ENCODE measurements at places on chromosomes 3 and 15.

GRCh38 chr3:13877911-13878280 is 2.0 kb downstream of the WNT7A start:
- DNase-seq = peak; percentile 45

- DNase-seq = no peak
Measured at GRCh38 chr3:133248389-133248788, 151.5 kb upstream of the BFSP2 start.

GRCh38 chr3:34396288-34396687 is 597.9 kb downstream of the PDCD6IP start:
- DNase-seq = no peak

DNA sequence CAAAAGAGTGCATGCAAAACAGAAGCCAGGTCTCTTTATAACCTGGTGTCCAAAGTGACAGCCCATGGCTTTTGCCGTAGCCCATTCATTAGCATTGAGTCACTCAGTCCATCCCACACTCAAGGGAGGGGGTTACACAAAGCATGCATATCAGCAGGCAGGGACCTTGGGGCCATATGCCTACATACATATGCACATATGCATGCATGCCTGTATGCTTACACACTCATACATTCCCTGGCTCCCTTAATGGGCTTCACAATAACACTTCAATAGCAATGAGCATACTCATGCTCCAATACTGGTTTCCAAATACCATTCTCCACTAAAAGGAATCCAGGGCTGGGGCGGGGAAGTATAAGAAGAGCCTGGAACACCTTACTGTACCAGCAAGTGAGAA is 22.0 kb downstream of the TRPM1 start:
- DNase-seq = no peak

DNA sequence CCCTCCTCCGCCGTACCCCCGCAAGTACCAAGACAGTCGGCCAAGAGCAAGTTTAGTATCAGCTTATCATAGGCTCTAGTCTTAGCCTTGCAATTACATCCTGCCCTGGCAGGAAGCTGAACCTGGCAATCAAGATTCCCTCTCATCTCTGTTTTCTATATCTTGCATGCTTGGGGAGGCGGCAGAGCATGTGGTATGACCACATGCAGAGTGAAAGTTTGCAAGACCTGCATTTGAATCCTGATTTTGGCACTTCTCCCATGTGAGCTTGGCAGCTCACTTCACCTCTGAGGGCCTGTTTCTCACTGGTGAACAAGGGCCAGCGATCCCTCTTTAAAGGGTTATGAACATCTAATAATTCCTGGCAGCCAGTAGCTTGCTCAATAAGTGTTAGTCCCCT is 106.1 kb upstream of the FRMD4B start:
- DNase-seq = no peak

DNA sequence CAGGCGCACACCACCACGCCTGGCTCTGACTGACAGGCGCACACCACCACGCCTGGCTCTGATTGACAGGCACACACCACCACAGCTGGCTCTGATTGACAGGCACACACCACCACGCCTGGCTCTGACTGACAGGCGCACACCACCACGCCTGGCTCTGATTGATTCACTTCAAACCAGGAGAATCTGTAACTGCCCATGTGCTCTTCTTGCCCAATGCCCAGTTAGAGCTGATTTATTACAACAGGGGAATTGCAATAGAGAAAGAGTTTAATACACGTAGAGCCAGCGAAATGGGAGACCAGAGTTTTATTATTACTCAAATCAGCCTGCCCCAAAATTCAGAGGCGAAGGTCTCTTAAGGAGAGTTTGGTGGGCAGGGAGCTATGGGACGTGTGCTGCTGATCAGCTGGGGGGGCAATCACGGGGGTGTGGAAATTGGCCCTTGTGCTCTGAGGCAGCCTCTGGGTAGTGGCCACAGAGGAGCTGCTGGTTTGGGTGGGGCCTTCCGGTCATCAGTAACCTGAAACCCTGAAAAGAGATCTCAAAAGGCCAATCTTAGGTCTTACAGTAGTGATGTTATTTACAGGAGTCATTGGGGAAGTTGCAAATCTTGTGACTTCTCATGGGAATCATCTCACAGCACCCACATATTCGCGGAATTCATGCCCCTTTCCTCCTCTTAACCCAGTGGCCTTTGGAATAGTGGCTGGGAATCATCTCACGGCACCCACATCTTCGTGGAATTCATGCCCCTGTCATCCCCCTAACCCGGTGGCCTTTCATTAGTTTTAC is 63.8 kb upstream of the TFRC start:
- DNase-seq = no peak

DNA sequence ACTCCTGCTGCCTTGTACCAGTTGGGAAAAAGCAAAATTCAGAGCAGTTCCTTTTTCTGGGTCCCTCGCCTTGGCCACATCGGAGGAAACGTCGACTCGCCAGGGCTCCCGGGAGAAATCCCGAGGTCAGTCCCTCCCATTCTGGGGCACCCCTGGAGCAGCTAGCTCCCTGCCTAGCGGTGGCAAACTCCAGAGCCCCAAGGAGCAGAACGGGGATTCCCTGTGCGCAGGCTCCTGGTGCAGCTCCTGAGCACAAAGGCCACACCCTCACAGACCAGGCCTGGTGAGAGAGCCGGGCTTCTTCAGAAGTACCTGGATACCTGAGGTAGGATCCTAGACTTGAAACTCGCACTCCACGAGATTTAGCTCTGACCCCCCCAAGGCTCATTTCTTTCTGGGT is 2.6 kb downstream of the LRRC3B start:
- no peak for DNase-seq

- DNase-seq = no peak
Measured at GRCh38 chr3:140500473-140500872, 177.4 kb upstream of the TRIM42 start.

DNA sequence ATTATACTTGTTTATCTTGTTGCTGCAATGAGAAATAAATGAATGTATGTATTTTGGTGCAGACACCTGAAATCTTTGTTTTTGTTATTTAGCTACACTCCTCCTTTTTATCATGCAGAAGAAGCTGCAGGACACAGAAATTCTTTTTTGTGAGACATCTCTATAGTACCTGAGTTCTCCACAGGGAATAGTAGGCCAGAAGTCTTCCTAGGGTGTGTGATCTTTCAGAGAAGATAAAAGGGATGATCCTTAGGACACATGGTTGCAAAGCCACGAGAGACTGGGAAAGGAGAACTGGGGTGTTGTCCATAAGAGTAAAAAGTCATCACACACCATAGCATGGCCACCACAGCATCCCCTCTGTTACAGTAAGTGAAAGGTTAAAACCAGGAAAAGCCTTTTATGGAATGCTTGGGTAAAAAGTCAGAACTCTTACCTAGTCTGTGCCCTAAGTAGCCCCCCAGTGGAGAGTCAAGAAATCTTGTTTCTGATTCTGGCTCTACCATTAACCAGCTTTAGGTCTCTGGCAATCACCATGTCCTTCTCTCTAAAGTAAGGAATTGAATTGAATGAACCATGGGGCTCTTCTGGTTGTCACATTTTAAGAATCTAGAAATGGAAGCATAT is 31.9 kb upstream of the ADGRG7 start:
- no peak for DNase-seq

DNA sequence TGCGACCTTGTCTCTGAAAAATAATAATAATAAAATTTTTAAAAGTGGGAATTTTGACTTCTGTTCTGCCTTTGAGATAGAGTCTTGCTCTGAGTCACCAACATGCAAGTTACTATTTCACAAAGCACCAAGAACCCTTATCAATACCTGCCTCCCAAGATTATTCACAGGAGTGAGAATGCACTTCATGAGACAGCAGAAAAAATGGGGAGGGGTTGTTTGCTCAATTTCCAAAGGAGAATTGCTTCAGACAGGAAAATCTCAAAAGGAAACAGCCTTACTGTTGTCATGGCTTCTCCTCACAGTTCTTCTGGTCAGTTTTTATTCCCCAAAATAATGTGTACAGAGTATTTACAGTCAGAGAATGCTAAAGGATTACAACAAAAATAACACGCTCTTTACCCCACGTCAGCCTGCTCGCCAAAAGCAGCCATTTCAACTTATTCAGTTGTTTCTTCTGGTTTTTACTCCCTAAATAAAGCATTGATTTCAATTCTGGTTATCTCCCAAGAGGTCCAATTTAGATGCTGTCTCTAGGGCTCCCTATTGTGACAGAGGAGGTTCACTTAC is 89.0 kb downstream of the PPCDC start:
- DNase-seq = no peak

GRCh38 chr15:43316971-43317346 is 13.4 kb downstream of the LCMT2 start:
- no peak for DNase-seq

GRCh38 chr15:70375006-70375431 is 277.3 kb upstream of the TLE3 start:
- peak; percentile 5 for DNase-seq

DNA sequence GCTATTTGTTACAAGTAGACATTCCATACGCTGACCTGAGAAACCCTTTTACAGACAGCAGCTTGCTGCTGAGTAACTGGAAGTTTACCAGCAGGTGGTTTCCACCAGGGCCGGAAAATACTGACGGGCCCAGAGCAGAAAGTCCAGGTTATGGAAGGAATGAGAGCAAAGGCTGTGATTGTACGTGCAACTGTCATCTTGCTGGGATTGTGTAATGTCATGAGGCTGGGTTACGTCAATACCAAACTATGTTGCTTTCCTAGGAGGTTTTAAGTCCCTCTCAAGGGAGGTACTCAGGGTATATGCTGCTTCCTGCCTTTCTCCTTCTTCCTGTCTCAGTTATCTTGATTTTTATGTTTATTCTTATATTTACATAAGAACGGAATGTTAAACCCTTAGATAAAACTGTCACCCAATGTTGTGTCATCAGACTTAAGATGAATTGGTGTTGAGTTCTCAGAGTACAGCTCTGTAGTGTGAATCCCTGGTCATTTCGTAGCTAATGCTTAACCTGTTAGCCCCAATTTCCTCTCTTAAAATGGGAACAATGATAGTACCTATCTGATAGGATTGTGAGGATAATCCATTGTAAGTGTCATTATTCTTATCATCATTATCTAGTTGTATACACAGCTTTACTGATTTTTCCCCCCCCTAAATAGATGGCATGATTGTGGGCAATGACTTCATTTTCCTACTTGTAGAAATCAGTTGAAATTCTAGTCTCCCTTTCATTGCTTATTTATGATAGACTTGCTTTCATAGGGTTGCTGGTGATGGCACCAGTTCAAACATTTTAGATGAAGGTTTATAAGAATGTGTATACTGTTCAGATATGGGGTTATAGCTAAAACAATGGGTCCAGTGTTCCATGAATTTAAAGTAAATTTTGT is 101.4 kb downstream of the FNDC3B start:
- DNase-seq = no peak
